Naive thymus-derived CD8-positive, alpha-beta T cell (primary cell): ENCODE measurements at places on chromosomes 7 and 10. TPM values are rescaled to one million over a fixed set of nuclear protein-coding genes. Genes with fewer than 3 reads are reported as not detected.
A peak's percentile ranks its signal among the peaks of the same experiment; 100 is the strongest.

The FKBP6 gene
- not detected for total RNA-seq

The TMEM273 gene
- total RNA-seq, result not detected

The PAPSS2 gene
- 0.70 TPM for total RNA-seq

The ANKIB1 gene
- 75.8 TPM for total RNA-seq

The MKX gene
- not detected for total RNA-seq

DNA sequence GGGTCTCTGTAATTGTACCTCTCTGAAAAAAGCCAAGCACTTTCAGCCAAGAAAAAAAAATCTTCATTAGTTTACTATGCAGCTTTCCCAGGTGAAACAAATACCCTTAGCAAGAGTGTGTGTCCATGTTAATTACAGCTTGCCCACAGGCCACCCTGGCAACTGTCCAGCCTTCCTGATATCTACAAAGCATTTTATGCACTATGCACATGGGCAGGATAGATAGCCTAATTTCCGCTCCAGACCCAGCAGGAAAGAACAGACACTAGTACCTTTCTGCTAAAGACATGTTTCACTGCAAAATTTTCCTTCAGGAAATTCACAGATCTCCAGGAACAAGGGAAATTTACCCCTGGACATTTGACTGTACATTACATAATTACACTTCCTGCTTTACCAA is 24.4 kb downstream of the CACNA2D1 start:
- peaks cover 1% of the 10 kb centered on the region for H3K27me3 ChIP-seq
- no peak overlapping the region for H3K27ac ChIP-seq
- DNase-seq, result no peak
- no peaks in the 10 kb centered on the region for H3K4me1 ChIP-seq
- no peaks in the 10 kb centered on the region for H3K36me3 ChIP-seq

DNA sequence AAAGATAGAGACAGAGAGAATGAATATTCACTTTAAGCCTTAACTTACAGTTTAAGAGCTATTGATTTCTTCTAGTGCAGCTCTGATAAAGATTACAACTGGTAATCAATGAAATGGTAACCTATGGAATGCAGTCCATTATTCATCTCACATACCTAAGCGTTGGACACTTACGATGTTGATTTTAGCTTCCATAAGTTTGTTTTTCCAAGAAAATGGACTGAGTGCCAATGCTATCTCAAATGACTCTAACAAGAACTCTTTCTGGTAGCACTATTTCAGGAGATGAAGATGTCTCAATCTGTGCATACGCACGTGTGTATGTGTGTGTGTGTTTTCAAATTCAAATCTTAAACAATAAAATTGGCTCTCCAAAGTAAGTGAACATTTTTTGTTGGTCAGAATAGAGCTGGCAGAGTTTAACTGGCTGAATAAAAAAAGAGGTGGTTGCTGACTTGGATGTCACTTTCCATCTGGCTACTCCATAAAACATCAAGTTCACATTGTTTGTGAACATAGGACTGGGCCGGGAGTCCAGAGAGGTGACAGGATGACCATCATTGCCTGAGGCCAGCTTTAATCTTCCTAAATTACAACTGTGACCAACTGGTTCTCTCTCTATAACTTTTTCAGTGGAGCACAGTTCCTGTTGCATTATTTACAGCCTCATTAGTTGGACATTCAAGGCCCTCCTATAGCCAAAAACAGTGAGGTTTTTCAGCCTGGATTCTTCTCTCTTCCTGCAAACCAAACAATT is 106.9 kb upstream of the CSTF2T start:
- no peaks in the 10 kb centered on the region for H3K4me1 ChIP-seq
- H3K36me3 ChIP-seq, result no peaks in the 10 kb centered on the region
- DNase-seq, result no peak
- no peak overlapping the region for H3K4me3 ChIP-seq

- DNase-seq, result no peak
- no peak overlapping the region for H3K4me3 ChIP-seq
- peaks cover 2% of the 10 kb centered on the region for H3K4me1 ChIP-seq
- H3K36me3 ChIP-seq, result no peaks in the 10 kb centered on the region
- H3K27ac ChIP-seq, result no peak overlapping the region
Measured at GRCh38 chr10:71283876-71284275, 35.2 kb upstream of the SLC29A3 start.

- no peak overlapping the region for H3K4me3 ChIP-seq
- no peaks in the 10 kb centered on the region for H3K36me3 ChIP-seq
Measured at GRCh38 chr7:50648570-50649169, 83.5 kb upstream of the DDC start.

- no peak overlapping the region for H3K27ac ChIP-seq
- no peaks in the 10 kb centered on the region for H3K27me3 ChIP-seq
- H3K4me3 ChIP-seq, result no peak overlapping the region
- H3K36me3 ChIP-seq, result no peaks in the 10 kb centered on the region
Measured at GRCh38 chr7:18165166-18165565, 137.5 kb upstream of the PRPS1L1 start.

DNA sequence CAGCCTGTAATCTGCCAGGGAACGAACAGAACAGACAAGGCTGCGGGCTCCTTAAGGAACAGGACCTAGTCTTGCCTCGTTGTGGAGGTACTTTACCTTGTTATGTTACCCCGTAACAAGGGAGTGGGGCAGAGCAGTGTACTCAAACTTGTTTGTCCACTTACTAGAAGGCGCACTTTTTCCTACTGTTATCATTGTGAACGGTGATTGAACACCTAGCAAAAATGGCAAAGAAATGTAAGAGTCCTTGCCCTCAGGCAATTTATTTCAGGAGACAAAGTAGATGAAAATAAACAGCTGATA is 620 bp upstream of the IMPDH1 start:
- H3K4me1 ChIP-seq, result peaks cover 35% of the 10 kb centered on the region
- H3K36me3 ChIP-seq, result no peaks in the 10 kb centered on the region
- H3K4me3 ChIP-seq, result peak overlapping the region; percentile 92
- peak overlapping the region; percentile 92 for H3K27ac ChIP-seq
- DNase-seq, result no peak
- H3K27me3 ChIP-seq, result no peaks in the 10 kb centered on the region

DNA sequence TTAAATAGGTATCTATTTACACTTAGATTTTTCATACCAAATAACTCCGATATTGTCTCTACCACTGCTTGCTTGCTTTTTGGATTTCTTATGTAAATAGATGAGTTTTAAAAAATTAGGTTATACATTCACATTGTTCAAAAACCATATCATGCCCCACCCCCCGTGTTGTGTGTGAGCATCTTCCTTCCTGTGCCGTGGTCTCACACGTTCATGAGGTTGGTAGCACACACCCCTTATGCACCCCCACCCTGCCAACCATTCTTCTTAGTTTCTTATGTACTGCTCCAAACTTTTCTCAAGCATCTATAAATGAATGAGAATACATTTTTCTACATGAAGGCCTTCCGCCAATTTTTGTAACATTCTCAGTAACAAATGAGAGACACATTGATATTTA is 115.6 kb downstream of the FANK1 start:
- H3K4me3 ChIP-seq, result no peak overlapping the region
- peaks cover 12% of the 10 kb centered on the region for H3K27me3 ChIP-seq
- DNase-seq, result no peak
- no peaks in the 10 kb centered on the region for H3K4me1 ChIP-seq
- peak overlapping the region; percentile 58 for H3K27ac ChIP-seq

- H3K4me3 ChIP-seq, result no peak overlapping the region
- DNase-seq, result no peak
- peaks cover 5% of the 10 kb centered on the region for H3K36me3 ChIP-seq
- H3K27ac ChIP-seq, result no peak overlapping the region
- H3K4me1 ChIP-seq, result no peaks in the 10 kb centered on the region
Measured at GRCh38 chr10:46995234-46995633, 84.0 kb downstream of the PTPN20 start.

DNA sequence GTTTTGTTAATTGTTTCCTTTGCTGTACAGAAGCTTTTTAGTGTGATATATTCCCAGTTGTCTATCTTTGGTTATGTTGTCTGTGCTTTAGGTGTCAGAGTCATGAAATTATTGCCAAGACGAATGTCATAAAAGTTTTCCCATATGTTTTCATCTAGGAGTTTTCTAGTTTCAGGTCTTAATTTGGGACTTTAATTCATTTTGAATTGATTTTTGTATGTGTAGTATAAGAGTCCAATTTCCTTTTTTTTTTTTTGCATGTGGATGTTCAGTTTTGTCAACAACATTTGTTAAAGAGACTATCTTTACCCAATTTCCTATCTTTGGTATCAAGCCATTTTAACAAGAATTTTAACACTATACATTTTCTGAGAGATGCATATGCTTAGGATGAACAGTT is 432.2 kb downstream of the CNTNAP2 start:
- H3K36me3 ChIP-seq, result no peaks in the 10 kb centered on the region
- H3K27ac ChIP-seq, result no peak overlapping the region
- H3K27me3 ChIP-seq, result no peaks in the 10 kb centered on the region
- H3K4me1 ChIP-seq, result no peaks in the 10 kb centered on the region
- DNase-seq, result no peak

DNA sequence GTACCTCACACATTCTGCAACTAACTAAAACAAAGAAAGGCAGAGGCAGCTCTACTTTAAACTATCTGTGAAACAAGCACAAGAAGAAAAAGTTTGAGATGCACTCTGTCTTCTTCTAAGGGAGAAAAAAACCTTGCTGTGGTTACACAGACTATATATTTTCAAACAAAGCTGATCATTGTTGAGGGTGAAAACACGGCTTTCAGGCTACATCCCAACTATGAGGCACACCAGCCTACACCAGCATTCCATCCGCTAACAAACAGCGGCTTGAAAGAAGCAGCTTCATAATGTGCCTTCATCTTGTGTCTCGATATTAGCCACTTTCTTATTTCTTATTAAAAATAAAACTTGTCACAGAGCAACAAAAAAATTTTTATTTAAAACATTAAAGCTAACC is 79.1 kb downstream of the USP6NL start:
- DNase-seq, result no peak
- H3K4me1 ChIP-seq, result peaks cover 72% of the 10 kb centered on the region
- no peaks in the 10 kb centered on the region for H3K27me3 ChIP-seq

DNA sequence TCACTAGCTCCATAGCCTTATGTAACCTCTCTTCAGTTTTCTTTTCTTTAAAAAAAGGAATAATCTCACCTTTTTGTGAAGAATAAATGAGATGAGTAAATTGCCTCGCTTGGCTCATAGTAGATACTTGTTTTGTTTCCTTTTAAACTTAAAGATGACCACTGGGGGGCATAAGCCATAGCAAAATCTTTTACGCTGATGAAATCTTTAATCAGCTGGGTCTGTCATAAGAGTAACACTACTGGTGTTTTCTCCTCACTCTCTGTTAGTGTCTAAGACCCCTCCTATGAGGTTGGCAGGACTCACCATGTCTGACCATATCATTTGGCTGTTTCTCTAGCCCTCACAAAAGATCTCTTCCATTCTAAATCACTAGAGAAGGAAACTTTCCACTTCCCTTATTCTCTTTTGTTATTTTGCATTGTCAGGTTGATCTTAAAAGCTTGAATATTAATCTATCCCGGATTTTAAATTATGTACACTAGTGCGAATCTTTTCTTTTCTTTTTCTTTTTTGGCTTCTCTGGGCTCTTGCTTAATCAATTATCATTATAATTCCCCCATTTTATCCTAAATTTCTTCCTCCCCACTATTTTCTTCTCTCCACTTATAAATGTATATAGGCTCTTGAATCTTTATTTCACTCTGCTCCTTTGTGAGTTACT is 12.5 kb downstream of the STAG3 start:
- peaks cover 9% of the 10 kb centered on the region for H3K4me1 ChIP-seq
- H3K27me3 ChIP-seq, result no peaks in the 10 kb centered on the region
- H3K27ac ChIP-seq, result peak overlapping the region; percentile 63
- no peak overlapping the region for H3K4me3 ChIP-seq
- H3K36me3 ChIP-seq, result no peaks in the 10 kb centered on the region
- DNase-seq, result no peak

DNA sequence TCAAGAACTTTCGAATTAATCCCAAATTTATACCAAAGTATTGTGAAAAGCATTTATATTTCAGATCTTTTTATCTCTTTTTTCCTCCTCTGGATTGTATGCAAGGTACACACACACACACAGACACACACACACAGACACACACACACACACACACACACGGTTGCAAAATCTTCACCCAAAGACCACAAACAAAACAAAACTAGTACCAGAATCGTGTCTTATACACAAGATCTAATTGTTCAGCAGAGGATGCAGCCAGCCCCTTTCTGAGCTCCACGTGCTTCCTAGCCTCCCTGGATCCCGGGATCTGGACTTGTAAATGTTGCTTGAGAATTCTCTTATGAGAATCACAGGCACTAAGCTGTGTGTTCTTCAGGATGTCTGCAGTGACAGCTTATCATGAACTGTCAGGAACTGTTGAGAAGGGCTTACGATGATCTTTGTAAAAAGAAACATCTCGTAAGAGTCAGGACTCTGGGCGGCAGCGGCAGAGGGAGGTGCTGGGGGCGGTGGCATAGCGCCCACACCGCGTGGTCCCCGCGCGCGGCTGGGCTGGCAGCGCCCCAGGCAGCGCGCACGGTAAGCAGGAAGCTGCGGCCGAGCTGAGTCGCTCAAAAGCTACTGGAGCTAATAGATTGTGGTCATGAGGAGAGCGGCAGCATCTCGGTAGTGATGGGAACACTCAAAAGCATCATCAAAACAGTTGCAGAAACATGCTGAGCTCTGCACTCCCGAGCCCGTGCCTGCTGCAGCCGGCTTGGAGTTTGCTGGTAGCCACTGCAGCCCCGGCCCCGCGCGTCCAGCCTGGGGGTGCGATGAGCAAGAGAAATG is 277.6 kb downstream of the GATA3 start:
- H3K27me3 ChIP-seq, result no peaks in the 10 kb centered on the region
- H3K36me3 ChIP-seq, result no peaks in the 10 kb centered on the region
- peaks cover 17% of the 10 kb centered on the region for H3K4me1 ChIP-seq
- peak overlapping the region; percentile 76 for H3K4me3 ChIP-seq

- H3K27ac ChIP-seq, result no peak overlapping the region
- peaks cover 3% of the 10 kb centered on the region for H3K27me3 ChIP-seq
- H3K36me3 ChIP-seq, result peaks cover 14% of the 10 kb centered on the region
- H3K4me1 ChIP-seq, result no peaks in the 10 kb centered on the region
Measured at GRCh38 chr10:80268266-80268665, 21.2 kb downstream of the MAT1A start.

- H3K4me1 ChIP-seq, result no peaks in the 10 kb centered on the region
- no peak overlapping the region for H3K4me3 ChIP-seq
- no peak for DNase-seq
Measured at GRCh38 chr10:14254368-14254767, 76.4 kb downstream of the FRMD4A start.

DNA sequence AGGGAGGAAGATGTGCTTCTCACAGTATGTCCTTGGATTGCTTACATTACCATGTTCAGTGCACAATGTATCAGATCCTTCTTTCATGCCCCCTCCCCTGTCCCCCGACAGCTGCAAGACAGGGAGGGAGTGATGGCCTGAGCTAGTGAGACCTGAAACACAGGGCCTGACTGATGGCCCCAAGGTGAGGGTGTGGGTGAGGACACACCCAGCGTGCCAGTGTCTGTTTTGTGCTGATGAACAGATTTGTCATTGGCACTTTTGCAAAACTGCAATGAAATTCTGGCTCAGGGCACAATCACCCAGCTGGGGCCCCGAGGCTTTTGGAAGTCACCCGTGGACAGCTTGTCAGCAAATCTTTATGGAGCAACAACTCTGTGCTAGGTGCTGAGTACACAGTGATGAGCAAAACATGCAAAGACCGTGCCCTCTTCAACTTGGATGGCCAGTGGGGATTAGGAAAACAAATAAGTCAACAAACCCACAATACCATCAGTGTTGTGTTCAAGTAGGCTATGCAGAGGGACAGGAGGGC is 59.4 kb upstream of the EMX2 start:
- no peak overlapping the region for H3K27ac ChIP-seq
- no peaks in the 10 kb centered on the region for H3K4me1 ChIP-seq
- H3K36me3 ChIP-seq, result no peaks in the 10 kb centered on the region
- H3K27me3 ChIP-seq, result peaks cover 28% of the 10 kb centered on the region
- no peak for DNase-seq

GRCh38 chr7:134060874-134061273 is 66.3 kb upstream of the LRGUK start:
- peaks cover 3% of the 10 kb centered on the region for H3K4me1 ChIP-seq
- H3K27ac ChIP-seq, result no peak overlapping the region
- no peaks in the 10 kb centered on the region for H3K27me3 ChIP-seq
- H3K36me3 ChIP-seq, result peaks cover 44% of the 10 kb centered on the region
